ENCODE measurements at places on chromosomes 6 and 20.

GRCh38 chr20:43294031-43294430, 104.3 kb upstream of the PTPRT start:
- no peak for DNase-seq

DNA sequence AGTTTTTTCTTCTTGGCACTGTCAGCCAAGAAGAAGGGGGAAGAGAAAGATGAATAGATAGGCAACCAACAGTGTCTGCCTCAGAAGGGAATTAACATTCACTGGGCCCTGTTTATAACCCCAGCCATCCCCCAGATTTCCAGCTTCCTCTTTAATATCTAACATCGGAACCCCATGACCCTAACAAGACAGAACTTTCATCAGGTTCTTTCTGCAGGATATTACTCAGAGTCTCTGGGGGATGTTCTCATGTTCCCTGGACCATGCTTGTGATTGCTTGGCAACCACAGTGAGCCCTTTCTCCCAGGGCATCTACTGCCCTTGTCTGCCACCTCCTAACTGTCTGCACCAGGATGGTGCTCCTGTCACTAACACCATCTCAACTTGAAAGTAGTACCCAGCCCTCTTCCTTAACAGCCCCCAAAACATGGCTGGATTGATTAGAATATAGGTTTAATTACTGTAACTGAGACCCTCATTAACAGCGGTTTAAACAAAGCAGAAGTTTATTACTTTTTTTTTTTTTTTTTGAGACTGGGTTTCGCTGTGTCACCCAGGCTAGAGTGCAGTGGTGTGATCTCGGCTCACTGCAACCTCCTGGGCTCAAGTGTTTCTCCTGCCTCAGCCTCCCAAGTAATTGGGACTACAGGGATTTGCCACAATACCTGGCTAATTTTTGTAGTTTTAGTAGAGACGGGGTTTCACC, 12.0 kb upstream of the PTPN1 start:
- peak; percentile 86 for DNase-seq

DNA sequence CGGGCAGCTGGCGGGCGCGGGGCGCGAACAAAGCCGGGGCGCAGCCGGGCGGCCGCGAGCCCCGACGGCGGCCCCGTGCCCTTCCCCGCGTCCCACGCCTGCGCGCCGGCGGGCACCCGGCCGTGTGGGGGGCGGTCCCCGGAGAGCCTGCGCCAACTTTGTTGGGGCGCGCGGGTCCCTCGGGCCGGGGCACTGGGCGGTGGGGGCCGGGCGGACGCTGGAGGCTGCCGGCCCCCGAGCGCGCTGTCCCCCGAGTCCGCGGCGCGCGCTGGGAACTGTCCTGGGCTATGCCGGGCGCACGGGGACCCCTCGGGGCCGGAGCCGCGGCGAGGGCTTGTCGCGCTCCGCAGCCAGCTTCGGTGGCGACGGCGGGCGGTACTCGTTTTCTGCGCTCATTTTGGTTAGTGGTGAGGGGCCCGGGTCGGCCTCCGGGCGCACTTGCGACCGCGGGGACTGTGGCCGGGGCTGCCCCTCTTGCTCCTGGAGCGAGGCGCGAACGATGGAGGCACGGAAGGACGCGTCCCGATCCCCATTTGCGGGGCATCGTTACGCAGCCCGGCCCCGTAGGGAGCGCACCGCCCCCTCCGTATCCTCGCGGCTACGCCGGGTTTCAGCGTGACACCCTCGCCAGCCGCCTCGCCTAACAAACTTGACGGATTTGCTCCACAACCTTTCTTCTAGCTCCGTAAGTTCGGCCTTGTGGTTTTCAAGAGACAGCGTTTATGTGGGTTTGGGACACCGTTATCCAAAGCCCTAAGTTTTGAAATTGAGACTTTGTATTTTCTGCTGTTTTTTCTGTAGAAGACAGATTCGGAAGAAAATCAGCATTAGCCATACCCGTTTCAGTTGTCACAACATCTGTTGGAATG, 622 bp downstream of the SS18L1 start:
- DNase-seq, result peak; percentile 83

- peak; percentile 56 for DNase-seq
Observed at GRCh38 chr6:34671367-34671766, 25.2 kb downstream of the ILRUN start.

GRCh38 chr6:20211037-20211940, 980 bp downstream of the MBOAT1 start:
- DNase-seq, result peak; percentile 28

- peak; percentile 37 for DNase-seq
Observed at GRCh38 chr6:2990248-2990931, 9.3 kb upstream of the NQO2 start.

DNA sequence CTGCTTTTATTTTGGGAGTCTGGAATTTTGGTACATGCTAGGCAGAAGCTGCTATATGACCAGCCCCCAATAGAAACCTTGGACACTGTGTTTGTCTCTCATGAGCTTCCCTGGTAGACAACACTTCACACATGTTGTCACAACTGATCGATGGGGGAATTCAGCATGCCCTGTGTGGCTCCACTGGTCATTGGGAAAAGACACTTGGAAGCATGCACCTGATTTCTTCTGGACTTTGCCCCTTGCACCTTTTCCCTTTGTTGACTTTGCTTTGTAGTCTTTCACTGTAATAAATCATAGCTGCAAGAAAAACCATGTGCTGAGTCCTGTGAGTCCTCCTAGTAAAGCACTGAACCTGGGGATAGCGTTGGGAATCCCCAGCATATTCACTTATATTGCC, 7.9 kb upstream of the WFDC10A start:
- DNase-seq, result no peak

GRCh38 chr6:170208182-170208601, 82.7 kb downstream of the DLL1 start:
- no peak for DNase-seq

GRCh38 chr6:78089531-78089930, 436.7 kb downstream of the MEI4 start:
- DNase-seq, result peak; percentile 1

All from iris pigment epithelial cell (primary cell).